ENCODE measurements at places on chromosomes 16 and 17. TPM values are rescaled to one million over a fixed set of nuclear protein-coding genes. Genes with fewer than 3 reads are reported as not detected.

The CTRB2 gene
- not detected for total RNA-seq

- no peak for DNase-seq
These were observed 78.8 kb downstream of the BMERB1 start for GRCh38 chr16:15513156-15513555.

- no peak for DNase-seq
These were observed 26.1 kb upstream of the ZNF750 start for GRCh38 chr17:82865774-82866395.

GRCh38 chr16:11890231-11890965 is 25.4 kb downstream of the GSPT1 start:
- no peak for DNase-seq

The IL4R gene
- total RNA-seq = 22.1 TPM

DNA sequence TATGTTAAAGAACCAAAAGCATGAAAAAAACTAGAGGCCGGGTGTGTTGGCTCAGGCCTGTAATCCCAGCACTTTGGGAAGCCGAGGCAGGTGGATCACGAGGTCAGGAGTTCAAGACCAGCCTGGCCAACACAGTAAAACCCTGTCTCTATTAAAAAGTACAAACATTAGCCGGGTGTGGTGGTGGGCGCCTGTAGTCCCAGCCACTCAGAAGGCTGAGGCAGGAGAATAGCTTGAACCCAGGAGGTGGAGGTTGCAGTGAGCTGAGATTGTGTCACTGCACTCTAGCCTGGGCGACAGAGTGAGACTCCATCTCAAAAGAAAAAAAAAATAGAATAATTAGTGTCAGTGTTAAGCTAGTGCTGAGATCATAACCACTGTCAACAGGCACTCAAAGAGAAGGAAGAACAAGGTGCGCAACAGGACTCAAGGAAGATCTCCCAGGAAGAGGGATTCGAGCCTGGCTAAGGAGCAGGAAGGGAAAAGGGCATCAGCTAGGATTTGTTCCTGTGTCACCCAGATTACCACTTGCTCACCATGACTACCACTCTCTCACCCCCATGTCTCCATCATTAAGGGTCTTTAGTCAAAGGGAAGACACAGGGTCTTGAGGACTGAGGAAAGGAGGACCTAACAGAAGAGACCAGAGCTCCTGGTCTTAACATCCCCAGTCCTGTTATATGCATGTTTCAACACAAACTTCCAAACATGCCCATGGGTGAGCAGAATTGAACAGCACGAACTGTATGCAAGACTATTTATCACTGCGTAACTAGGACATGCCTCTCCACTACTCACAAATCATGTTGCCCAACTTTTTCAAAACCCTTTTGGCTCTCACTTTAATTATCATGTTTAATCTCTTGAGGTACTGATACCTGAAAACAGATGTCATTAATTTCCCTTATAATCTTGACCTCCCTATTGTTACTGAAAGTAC is 88.3 kb upstream of the PLEKHM1 start:
- DNase-seq = no peak

GRCh38 chr17:77033892-77034404 is 106.8 kb upstream of the SEC14L1 start:
- no peak for DNase-seq

DNA sequence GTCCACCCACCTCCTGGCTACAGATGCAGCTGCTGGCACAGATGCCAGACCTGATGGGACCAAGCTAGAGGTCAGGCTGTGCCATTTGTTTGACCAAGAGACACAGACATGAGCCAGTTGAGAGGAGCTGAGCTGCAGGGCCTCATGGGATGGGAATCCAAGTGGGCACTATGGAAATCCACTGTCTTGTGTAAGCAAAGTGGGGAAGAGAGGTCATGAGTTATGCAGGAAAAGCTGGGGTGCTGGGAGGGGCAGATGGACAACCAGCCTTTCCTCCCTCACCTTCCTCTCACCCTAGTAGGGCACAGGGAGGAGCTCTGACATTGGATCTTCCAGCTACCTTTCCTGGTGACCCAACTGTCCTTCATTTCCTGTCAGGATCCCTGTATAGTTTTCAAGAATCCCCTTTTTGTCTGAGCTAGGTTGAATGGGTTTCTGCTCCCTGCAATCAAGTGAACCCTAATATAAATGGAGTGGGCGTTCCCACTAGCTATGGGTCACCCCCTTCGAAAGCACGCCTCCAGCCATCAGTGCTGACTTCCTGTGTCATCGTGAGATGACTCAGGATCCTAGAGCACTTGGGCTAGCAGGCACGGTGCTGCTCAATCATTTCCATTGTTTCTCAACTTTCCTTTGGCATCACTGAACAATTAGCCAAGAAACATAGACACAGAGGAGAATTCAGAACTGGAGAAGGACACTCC is 13.6 kb downstream of the ATPAF2 start:
- no peak for DNase-seq

DNA sequence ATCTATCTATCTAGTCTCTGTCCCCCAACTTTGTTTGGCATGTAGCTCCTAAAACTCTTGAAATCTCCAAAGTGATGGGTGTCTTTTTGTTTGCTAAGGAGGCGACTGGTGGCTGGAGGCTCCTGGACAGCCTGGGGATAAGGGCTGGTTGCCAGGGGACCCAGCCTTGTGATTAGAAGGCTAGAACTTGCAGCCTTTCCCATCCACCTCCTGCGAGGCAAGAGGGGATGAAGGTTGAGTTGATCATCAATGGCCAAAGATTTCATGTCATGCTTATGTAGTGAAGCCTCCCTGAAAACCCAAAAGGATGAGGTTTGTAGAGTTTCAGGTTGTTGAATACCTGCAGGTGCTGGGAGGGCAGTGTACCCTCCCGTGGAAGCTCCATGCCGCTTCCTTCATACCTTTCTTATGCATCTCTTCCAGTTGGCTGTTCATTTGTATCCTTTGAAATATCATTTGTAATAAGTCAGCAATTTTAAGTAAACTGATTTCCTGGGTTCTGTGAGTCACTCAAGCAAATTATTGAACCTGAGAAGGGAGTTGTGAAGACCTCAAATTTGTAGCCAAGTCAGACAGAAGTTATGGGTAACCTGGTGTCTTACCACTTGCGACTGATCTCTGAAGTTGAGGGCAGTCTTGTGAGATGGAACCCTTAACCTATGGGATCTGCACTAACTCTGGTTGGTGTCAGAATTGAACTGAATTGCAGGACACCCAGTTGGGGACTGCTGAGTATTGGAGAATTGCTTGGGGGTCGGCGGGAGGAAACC is 202.4 kb downstream of the SEC14L1 start:
- DNase-seq = no peak

The ZNF624 gene
- total RNA-seq = 9.1 TPM

The PIPOX gene
- 3.1 TPM for total RNA-seq

- peak; percentile 72 for DNase-seq
These were observed 581 bp downstream of the PRKCA start for GRCh38 chr17:66302761-66303626.

- no peak for DNase-seq
These were observed 7.9 kb downstream of the DYNLL2 start for GRCh38 chr17:58091024-58091567.

The KRT31 gene
- total RNA-seq = not detected

- no peak for DNase-seq
These were observed 53.5 kb downstream of the STX8 start for GRCh38 chr17:9522074-9522473.

DNA sequence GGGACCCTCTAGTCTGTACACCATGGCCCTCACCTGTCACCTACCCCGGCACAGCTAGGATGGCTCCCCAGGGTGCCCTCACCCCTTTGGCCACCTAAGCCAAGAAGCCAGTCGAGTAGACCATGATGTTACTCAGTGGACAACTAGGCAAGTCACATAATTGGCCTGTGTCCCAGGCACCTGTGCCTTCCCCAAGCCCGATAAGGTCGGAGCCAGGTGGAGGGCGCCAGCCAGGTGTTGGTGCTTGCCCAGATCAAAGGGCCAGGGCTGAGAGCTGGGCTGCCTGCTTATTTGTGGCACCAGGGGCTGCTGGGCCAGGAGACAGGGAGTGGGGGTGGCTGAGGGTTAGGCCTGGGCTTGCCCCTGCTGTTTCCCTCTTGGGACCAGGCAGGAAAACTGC is 16.8 kb downstream of the SPNS2 start:
- no peak for DNase-seq

Data from type B pancreatic cell (in vitro differentiated cells).